CD4-positive, alpha-beta T cell (primary cell): ENCODE measurements at places on chromosomes 1 and 21. TPM values are rescaled to one million over a fixed set of nuclear protein-coding genes. Genes with fewer than 3 reads are reported as not detected.

FMO3 gene
- total RNA-seq = not detected

CDKN2C gene
- total RNA-seq = 4.9 TPM

IL19 gene
- not detected for total RNA-seq

CDC20 gene
- 1.1 TPM for total RNA-seq

AGRN gene
- 2.0 TPM for total RNA-seq

FALEC gene
- not detected for total RNA-seq

NMNAT2 gene
- not detected for total RNA-seq

AMY2B gene
- 31.5 TPM for total RNA-seq

CDA gene
- 0.50 TPM for total RNA-seq

ZNF593 gene
- total RNA-seq = 5.0 TPM

KCNJ10 gene
- not detected for total RNA-seq

HCN3 gene
- 1.3 TPM for total RNA-seq

VASH2 gene
- total RNA-seq = 0.11 TPM

TUT4 gene
- total RNA-seq = 141 TPM

C21orf91 gene
- 40.9 TPM for total RNA-seq
